NCI-H1694 (cell line): ENCODE measurements at places on chromosomes 4 and X.

DNA sequence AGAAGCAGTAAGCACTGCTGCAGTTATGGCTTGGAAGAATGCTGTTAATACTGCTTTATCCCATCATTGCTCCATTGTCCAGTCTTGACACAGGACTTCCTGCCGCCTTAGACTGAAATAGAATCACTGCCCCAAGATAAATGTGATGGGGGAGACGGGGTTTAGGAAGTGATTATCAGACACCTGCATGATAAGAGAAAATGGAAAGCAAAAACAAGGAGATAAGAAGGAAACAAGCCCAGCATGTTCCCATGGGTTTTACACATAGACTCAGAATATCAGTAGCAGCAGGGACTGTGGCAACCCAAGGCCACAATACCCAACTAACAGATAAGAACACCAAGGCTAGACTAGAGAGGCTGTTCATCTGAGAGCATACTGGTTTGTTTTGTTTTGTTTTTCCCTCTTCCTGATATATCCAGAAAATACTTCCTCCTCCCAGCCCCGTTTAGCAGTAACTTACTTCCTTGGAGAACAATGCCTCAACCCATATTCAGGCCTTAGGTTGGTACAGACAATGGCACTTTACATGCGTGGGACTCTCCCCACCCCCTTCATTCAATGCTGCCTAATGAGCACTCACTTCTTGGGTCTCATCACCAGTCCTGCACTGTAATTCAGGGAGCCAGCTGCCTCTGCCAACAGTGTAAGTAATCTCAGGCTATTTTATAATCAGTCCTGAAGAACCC, 232.6 kb downstream of the CBR4 start:
- DNase-seq = no peak

- DNase-seq = no peak
Observed at GRCh38 chr4:114601304-114602052, 2.9 kb downstream of the UGT8 start.

DNA sequence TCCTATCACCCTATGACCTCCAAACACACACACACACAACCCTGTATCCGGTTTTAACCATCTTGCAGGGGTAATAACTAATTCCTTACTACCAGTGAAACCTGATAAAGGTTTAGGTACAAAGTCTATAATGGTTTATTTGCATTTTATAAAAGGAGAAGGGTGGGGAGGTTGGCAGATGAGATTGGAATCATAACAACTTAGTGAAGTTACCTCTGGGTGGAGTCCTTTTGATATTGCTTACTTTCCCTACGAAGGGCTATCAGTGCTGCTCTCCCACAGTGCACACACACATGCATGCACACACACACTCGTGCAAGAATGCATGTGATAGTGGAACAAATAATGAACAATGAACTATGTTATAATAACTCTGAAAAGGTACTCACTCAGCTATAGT, 56.1 kb downstream of the CCSER1 start:
- no peak for DNase-seq

DNA sequence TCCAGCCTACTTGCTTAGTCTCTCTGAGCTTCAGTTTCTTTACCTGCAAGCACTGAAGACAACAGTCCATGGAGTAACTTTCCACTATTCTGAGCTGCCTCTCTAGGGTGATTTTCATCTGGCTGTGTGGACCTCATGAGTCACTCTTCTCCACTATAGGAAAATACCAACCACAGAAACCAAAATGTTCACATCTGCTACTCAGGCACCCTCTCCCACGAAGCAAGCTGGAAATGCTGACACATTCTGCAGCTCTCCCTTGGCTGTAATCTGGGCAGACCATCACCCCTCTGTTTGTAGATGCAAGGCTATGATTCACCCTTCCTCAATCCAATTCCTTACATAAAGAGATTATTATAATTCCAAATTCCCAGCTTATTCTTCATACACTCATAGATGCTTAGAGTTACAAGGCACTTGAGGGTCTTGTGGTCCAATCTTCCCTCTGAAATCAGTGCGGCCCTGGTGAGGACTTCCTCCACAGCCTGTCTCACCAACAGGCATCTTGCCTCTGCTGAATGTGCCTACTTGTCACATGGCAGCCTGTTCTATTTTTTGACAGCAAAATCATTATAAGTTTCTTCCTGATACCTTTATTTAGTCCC, 97.0 kb upstream of the LNX1 start:
- DNase-seq = no peak

DNA sequence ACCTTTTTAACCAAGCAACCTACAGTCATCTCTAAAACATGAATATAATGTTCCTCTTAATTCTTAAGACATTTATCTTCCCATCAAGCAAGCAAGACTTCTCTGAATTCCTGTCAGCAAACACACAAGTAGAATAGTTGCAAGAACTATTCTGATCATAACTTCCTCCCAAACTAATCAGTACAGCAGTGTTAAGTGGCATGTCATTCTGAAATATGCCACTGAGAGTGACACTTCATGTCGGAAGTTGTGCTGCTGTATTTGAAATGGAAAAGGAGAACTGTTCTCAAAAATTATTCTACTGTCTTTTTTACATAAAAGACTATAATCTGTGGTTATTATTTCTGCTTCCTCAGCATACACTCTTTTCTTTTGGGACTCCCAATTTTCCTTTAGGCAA, 546.6 kb downstream of the PCDH18 start:
- no peak for DNase-seq

GRCh38 chr4:1011022-1011665, at the start of gene FGFRL1:
FGFRL1 (plus strand) TSS chr4:1011626; CDS start chr4:1012486, 860 bp downstream.
- no peak for DNase-seq

- DNase-seq = no peak
Observed at GRCh38 chr4:176841711-176842112, 49.0 kb upstream of the VEGFC start.

GRCh38 chrX:10104958-10105658, 51.7 kb upstream of the CLCN4 start:
- no peak for DNase-seq

- no peak for DNase-seq
Observed at GRCh38 chr4:125334926-125335325, 20.2 kb downstream of the FAT4 start.

DNA sequence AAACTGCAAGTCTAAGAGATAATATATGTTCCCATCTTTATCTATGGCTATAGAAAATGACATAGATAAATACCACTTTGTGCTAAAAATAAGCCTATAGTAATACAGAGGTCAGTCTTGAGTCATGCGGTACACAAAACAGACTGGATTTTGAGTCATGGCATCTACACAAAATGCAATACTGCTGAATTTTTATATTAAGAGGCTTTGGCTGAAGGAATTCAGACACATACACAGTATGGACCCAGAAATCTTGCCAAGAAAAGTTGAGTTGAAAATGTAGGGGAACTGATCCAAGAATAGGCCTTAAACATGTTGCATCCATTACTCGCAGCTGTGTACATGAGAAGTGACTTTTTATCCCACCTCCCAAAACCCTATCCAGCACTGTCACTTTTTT, 184.4 kb downstream of the TENM3 start:
- DNase-seq = no peak

DNA sequence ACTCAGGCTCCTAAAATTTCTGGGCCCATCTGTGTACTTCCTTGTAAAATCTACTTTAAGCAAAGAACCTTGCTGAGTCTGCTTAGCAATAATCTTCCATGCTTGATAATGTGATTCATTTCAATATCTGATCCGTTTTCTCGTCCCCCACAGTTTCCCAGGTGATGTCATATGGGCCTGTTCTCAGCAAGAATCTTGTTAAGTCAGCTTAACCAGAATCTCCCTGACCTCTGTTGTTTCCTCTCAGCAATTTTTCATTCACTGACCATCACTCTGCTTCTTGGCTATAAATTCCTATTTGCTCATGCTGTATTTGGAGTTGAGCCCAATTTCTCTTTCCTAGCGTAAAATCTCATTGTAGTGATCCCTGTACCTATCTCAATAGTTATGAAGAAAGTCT, 13.9 kb downstream of the CSN2 start:
- no peak for DNase-seq

DNA sequence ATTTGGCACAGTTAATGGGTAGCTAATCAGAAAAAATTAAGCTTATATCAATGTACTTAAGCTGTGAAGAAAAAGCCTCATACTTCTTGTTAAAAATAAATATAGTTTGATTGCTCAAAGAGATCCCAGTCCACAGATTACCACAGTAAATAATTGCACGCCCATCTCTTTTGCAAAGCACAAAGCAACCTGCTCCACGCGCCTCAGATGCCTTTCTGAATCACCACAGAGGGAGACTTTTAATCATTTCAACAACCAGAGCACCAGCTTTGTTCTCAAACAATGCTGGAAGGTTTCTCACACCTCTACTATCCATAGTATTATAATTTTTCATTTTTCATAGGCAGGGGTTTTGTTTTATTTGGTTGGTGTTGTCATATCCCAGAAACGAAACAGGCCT, 338.6 kb upstream of the MAGEB2 start:
- no peak for DNase-seq

DNA sequence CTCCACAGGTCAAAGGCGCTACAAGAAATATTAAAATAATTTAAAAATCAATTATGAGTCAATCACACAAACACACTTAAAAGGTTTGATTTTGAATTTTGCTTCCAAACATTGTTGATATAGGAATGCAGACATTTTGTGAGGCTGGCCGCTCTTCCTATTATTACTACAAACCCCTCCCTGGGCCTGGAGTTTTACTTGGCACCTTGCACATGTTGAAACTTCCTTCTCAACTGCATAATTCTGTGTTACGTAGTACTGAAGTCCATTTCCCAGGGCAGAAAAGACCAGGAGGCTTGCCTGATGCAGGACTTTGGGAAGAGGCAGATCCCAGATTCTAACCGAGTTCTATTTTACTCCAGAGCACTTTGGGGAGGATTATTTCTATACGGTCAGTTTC, 71.5 kb downstream of the CYTL1 start:
- no peak for DNase-seq
